ENCODE measurements at places on chromosomes 12 and 14.

GRCh38 chr12:10042167-10042566 lies 11.7 kb downstream of the CLEC9A start:
- no peak for DNase-seq

DNA sequence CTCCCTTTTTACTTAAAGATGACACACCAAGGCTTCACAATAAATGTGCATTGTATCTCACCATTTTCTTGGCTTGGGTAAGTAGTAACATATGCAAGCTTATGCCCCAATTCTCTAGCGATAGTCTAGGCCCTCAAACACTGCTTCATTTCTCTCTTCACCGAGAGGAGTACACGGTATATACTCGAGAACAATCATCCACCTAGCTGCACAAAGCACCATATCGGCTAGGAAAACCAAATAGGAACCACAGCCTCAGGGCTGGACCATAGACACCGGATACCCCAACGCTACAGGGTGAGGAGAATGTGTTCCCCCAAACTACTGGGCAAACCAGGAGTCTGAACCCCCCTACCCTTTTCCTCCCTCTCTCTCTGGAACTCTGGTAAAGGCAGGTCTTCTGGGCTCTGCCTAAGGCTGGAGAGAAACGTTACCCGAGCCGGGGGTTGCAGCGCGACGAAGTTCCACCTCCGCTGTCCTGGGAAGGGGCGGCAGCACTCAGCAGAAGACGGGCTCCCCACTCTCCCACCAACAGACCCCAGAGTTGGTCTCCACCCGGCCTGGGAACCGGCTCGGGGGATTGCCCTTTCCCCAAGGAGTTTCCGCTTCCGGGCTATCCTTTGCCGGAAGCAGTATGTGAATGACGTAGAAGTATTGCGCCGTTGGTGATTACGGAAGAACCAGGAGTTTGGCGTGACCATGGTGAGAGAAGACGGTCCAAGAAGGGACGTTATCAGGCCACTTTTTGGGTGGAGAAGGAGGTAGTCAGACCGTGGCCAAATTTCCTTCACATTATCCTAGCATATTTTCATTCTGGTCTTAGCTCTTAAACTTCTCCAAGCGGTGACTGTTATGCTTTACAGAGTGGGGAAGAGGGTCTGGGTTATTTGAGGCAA lies at the start of the genes AREL1 and FCF1:
Gene AREL1 (minus strand): TSS at position 582 of the 896 bp plus-strand sequence. CDS start 27,465 bp downstream, outside the sequence.
Gene FCF1 (plus strand): TSS at position 646 of the 896 bp plus-strand sequence. CDS start 54 bp downstream, at position 700.
- peak; percentile 94 for DNase-seq

GRCh38 chr12:108228746-108229145 lies 99.7 kb downstream of the WSCD2 start:
- DNase-seq: no peak

GRCh38 chr14:101843665-101844064 lies 82.2 kb downstream of the PPP2R5C start:
- peak; percentile 94 for DNase-seq

DNA sequence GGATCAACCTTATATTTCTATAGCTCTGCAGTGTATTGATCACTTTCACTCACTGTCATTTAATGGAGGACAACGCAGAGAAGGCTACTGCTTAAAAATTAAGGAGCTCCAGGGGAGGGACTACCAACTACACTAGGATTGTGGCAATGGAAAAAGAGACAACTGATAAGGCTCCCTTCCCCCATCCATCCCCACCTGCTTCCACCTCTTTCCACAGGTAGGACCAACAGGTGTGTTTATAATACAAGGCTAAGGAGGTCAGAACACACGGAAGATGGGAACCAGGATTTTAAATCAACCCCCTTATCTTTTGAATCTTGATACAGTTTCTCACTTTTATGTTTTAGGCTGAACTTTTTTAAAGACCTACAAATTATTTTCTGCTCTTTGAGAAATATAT lies 90.8 kb downstream of the STAB2 start:
- DNase-seq: no peak

DNA sequence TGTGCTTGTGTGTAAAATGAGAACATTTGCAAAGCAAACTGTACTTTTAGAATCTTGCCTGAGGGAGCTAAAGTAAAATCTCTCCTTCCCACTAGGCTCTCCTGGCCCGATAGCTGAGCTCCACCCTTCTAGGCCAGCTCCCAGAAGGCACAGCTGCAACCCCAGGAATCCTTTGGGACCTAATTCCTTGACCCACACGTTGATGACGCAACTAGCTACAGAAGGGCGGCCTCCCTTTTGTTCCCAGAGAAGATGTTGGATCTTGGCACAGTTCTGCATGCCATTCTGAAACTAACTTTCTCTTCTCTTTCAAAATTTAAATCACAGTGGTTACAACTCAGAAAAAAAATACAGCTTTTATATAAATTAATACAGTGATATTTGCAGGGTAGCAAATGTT lies 268.1 kb downstream of the EGLN3 start:
- DNase-seq: no peak

GRCh38 chr12:131390412-131391334 lies 320.2 kb upstream of the SFSWAP start:
- DNase-seq: peak; percentile 61

- no peak for DNase-seq
These were observed 612.4 kb downstream of the NRXN3 start for GRCh38 chr14:78782551-78782950.

DNA sequence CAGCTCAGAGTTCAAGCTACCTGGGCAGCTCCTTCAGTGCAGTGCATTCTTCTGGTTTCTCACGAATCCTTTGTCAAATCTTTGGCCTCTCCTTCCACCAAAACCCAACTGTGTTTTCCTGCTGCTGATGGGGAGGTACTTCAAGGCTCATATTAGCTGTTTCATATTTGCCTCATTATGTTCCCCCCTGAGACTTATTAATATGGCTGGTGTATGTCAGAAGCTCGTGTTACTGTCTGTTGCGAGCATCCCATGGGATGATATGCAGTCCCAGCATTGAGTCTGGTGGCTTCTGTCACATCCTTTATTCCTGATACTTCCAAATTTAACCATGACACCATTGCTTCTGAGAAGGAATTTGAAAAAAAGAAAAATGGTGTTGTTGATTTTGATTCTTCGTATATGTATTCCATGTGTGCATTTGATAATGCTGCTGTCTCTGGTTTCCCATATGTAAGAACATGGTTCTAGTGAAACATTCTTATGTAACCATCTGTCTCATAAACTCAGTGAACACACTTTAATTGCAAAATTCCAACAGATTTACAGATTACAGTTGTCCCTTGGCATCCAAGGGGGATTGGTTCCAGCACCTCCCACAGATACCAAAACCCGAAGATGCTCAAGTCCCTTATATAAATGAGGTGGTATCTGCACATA lies 149.1 kb downstream of the KICS2 start:
- no peak for DNase-seq

DNA sequence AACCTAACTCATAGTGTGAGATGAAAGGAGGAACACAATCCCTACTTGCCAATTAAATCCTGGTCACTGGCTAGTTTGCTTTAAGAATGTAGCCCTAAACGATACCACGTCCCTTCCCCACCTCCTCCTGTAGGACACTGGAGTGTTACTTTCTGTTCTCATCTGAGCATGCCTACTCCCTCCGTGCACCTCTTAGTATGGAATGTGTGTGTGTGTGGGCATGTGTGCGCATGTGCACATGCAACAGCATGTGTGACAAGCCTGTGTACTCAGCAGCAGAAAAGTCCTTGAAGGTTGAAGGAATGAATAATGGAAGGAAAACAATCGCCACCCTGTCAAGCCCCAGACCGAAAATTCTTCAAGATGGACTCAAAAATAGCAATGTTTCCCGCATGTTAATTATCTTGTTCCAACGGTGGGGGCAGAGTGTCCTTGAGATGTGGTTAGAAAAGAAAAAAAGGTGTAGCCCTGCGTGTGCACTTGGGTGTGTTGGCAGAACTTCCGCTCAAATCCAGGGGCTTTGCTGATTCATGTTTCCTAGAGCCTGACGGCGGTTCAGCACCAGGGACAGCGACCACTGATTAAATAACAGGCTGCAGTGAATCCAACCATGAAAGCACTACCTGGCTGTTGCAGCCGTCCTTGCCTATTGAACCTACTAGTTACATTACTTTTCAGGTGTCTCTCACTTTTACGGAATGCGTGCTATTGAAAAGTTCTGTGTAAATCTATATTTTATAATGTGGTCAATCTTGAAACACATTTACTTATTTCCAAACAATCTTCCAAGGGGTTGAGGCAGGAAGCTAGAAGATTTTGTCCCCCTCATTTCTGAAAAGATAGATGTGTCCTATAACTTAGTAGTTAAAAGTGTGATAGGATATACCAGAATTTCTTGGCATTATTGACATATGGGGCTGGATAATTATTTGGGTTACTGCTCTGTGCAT lies 79.8 kb downstream of the SRRM4 start:
- DNase-seq: peak; percentile 58

DNA sequence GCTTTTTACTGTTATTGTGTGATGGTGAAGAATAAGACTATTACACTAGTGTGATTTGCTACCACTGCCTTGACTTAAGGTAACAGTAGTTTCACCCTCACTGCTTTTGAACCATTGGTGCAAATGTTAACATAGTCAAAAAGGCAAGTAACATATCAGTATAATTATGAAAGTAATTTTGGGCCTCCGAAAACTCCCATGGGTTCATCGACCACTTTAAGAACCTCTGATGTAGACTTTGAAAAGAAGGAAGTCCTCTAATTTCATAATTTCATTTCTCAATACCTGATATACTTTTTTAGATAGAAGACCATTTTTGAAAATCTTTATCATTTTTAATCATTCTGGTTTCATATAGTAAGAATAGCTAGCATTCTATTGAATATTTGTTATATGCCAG lies 57.7 kb downstream of the ETNK1 start:
- no peak for DNase-seq

DNA sequence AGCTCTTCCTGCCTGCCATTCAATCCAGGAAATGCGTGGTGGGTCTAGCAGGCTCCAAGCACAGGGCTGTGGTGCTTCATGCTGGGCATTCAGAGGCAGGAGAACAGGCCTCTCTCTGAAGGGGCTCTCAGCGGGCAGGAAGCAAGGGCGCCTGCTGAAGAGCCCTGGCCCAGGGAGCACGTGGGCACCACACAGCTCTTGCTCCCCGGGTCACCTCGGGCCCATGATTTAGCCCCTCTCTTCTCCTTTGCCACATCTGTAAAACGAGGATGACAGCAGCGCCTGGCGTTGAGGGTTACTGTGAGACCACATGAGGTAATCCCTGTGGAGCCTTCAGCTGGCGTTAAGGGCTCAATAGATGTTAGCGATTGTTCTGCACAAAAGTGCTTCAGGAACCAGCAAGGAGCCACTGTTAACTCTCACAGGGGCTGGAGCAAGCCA lies 37.6 kb upstream of the SPTLC2 start:
- no peak for DNase-seq

- DNase-seq: no peak
These were observed 243.1 kb downstream of the C12orf75 start for GRCh38 chr12:105573574-105573973.

DNA sequence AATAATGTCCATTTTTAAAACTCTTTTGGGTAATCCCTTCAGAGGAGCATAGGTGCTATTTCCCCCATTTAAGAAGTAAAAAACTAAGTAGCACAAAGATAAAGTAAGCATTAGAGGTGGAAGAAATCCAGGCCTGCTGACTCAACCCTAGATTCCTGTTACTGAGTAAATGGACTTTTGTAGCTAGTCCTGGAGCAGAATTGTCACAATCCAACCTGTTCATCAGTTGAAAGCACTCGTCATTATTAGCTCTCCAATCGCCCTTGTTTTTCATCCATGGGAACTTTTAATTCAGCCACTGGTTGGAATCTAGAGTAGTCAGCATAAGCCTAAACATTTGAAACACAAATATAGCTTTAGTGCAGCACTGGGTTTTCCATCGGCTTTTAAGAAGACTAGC lies 139.5 kb upstream of the AMIGO2 start:
- no peak for DNase-seq

- peak; percentile 67 for DNase-seq
These were observed 56.0 kb downstream of the FBXO34 start for GRCh38 chr14:55327179-55327578.

DNA sequence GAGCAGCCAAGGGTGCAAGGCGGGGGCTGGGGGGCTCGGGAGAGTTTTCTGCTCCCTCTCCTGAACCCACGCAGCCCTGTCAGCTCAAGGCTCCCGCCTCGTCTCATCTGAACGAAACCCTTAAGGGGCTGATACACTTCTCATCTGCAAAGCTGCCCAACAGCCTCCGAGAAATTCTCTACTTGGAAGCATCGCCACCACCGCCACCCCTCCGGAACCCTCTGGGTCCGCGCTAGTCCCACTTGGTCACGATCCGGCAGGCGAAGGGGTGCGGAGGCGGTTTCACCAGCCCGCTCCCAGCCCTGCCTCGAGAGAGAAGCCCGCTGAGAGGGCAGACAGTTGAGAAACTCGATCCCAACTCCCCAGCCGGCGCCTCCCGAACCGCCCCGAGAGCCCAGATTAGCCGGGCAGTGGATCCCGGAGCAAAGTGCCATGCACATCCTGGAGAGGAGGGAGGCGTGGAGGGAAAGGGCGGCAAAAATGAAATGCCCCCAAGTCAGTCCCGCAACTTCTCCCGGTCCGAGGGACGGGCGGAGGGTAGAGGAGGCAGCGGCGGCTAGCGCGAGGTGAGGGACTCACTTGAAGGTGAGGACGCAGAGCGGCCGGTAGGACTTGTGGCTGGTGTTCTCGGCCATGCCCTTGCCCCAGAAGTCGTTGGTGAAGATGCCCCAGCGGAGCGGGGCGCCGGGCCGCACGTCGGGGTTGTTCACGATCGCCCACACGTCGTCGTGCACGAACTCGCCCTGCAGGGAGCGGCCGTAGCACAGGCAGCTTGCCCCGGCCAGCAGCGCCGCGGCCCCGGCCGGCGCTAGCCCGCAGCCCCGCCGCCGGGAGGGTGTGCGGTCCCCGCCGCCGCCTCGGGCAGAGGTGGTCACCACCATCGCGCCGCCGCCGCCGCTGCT lies 620 bp downstream of the TMTC1 start:
- no peak for DNase-seq

GRCh38 chr14:38623661-38624060 lies 367.8 kb upstream of the CLEC14A start:
- no peak for DNase-seq

DNA sequence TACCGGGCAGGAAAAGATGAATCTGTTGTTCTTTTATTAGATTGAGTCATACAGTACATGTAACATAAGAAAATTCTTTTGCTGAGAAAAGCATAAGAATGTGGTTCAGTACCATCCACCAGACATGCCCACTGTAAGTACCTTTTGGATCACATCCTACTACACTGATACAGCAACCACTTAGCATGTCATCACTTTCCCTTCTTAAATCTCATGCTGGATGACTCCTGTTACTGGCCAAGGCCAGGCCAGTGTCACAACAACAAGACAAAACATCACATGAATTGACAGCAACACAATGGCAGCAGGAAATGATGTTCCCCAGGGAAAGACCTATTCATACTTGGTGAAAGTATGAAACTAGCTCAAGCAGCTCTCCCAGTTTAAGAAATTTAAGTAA lies 46.4 kb downstream of the STXBP6 start:
- no peak for DNase-seq

GRCh38 chr12:3795492-3796133 lies 42.7 kb upstream of the CRACR2A start:
- DNase-seq: no peak

- DNase-seq: no peak
These were observed 11.4 kb downstream of the AGAP2 start for GRCh38 chr12:57726884-57727757.

- no peak for DNase-seq
These were observed 1816.2 kb upstream of the FLRT2 start for GRCh38 chr14:83713732-83714131.

GRCh38 chr12:22048351-22049041 lies 2.5 kb downstream of the CMAS start:
- DNase-seq: no peak
